RCC 7860 (cell line): ENCODE measurements at places on chromosomes 6 and 20.
A peak's percentile ranks its signal among the peaks of the same experiment; 100 is the strongest.

- DNase-seq: no peak
Observed at GRCh38 chr6:52570291-52570700, 6.6 kb downstream of the TRAM2 start.

DNA sequence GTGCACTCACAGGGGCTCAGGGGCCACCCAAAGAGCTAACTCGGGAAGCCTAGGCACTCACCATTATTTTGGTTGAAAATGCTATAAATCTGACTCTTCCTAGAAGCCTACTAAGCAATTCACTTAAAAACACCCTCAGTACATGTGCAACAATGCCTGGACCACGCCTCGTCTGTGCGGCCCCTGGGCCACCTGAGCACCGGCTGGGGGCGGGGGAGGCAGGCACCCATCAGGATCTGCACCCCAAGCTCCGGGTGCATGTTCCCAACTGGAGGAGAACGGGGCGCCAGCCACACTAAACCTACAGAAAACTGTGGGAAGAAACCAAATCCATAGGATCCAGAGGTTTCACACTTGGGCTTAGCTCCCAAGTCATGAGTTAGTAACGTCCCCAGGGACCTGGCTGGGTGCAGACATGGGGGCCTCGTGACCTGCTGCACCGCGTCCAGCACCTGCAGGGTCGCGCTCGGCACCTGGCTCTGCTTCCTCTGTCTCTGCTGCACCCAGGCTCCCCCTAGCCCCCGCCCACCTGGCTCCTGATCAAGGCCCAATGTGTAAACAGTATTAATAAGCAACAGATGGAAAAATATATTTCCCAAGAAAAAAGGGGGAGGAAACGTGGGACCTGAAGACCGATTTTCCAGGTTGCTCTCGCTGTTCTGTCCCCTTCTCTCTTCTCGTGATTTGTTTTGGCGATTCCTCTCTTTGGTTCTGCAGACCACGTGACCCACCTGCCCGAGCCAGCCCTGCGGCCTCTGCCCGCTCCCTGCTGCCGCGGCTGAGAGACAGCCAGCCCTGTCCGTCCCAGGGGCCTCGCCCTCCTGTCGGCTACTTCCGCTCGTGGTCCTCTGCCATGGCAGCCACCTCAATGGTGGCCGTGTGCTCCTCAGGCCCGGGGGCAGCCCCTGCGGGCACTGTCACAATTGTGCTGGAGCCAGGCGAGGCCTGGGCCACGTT, 15.5 kb upstream of the HELZ2 start:
- DNase-seq: no peak

DNA sequence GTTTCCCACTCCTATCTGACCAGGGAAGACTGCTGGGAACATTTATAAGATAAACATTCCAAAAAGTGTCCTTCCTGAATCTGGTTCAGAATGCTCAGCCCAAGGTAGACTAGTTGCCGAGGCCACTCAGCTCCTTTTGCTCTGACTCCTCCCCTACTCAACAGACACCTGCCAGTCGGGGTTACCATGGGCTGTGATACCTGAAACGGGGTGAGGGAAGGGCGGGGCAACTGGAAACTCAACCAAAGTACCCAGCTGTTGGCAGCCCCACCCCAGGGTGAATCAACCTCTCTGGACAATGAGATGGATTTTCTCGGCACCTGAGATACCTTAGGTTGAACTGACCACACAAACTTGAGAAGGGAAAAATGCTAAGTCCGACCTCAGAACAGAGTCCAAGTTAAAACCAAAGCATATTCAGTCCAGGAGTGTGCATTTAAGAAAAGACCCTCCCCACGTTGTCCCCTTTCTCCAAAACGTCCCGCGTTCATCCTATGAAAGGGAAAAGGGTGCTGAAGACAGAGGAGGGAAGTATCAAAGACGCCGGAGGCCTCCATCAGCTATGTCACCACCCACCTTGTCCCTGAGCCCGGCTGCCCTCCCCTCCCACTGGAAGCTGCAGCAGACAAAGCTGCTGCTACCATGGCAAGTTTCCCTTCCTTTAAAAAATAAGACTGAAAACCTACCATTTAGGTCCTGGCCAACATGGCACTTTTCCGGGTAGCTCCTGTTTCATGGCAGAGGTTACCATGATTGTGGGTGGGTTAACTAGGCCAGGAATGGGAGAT, 100.1 kb downstream of the SLC23A2 start:
- DNase-seq: no peak

DNA sequence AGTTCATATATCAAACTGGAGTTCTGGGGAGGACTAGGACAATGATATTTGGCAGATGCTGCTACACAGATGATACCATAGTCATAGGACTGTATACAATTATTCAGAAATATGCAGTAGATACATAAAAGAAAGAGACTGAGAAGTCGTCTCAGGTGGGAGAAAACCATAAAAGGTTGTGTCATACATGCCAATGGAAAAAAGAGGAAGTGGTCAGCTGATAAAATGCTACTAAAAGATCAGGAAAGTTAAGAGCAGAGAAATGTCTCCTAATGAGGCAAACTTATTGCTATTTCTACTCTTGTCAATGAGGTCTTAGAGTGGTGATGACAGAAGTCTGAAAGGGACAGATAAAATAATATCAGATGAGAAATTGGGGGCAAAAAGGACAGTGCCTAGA, 407.6 kb downstream of the COL12A1 start:
- DNase-seq: no peak

GRCh38 chr6:113128661-113129060, 728.5 kb upstream of the MARCKS start:
- DNase-seq: no peak

GRCh38 chr20:57633945-57634491, 13.8 kb upstream of the ZBP1 start:
- no peak for DNase-seq

- DNase-seq: no peak
Observed at GRCh38 chr20:20683481-20684321, 28.7 kb downstream of the RALGAPA2 start.

DNA sequence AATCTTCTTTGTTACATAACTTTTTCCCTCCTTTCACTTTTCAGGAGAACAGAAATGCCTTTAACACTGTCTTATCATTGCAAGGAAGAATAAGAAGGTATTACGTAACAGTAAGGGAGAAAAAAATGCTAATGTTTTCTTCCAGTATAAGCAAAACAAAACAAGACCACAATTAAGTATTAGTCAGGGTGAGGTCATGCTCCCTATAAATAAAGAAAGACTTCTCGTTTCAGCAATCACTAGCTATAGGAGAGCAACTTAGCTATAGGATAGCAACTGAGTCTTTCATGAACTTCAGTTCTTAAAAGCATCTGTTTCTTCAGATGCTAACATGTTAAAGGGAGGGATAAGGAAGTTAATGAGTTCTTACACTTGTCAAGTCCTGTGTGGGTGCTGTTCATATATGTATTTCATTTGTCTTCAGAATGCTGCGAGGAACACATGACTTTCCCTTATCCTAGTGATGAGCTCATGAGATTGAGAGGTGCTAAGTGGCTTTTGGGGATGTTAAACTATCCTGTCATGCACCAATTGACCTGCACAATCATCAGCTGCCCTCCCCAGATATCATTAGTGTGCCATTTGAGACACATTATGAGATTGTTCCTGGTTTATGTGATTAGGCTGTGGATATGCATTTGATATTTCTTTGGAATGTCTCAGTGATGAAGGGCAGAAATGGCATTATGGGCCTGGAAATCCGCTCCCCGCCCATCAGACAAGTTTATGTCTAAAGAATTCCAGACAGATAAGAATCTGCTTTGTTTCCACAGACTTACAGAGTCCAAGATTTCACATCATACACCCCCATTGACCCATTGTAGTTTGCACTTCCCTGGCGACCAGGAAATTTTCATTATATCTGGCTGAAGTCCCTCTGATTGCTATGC, 37.5 kb downstream of the LAMA4 start:
- DNase-seq: no peak

DNA sequence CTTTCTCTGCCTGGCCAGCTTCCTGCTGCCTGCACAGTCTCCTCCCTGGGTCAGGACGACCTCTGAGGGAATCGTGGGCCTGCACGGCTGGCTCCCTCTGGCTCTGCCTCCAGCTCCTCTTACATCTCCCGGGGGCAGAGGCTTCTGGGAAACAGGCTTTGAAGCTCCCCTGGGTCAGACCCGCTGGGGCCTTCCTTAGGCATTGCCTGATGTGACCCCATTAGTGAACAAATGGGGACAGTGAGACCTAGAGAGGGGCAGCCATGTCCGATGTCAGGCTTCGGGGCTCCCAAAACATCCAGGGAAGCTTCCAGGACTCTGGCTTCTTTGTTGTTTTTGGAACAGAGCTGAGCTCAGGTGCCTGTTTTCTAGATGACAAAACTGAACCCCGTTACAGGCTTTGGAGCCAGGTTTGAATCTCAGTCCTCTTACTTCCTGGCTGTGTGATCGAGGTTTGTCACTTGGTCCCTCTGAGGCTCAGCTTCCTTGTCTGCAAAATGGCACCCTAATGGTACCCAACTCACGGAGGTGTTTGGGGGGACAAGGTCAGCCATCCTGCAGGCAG, 94.3 kb downstream of the CEBPB start:
- DNase-seq: no peak

- peak; percentile 72 for DNase-seq
Observed at GRCh38 chr20:49132995-49133478, 55.1 kb downstream of the STAU1 start.

DNA sequence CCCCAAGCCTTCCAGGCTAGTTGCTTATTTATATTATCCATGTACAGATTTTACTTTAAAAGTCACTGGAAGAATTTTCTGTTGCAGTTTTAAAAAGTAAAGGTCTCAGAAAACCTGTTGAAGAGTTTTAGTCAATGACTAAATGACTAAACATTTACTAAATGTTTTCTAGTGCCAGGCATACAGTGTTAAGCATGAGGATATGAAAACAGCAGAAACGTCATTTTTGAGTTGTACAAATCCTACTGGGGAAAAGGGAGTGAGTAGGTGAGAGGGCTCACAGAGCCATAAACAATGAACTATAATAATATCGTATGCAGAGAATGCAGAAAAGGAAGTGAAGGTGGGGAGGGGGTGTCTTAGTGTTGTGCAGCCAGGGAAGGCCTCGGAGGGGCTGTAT, 66.3 kb downstream of the MAN1A1 start:
- no peak for DNase-seq

GRCh38 chr6:73796881-73797280, 100.9 kb downstream of the CD109 start:
- DNase-seq: no peak

DNA sequence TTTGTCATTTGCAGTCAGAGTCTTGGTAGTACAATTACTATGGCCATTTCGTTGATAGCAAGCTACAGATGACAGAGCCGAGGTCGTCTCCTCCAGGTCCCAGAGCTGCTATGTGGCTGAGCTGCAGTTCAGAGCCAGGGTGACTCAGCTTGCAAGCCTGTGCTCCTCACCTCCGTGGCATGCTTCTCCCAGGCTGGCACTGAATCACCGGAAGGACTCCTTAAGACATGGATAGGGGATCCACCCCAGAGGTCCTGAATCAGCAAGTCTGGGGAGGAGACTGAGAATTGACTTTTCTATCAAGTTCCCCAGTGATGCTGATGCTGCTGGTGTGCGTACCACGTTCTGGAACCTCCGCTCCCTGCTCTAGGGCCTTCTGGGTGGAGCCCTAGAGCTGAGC, 291.2 kb downstream of the CDH26 start:
- DNase-seq: peak; percentile 100

DNA sequence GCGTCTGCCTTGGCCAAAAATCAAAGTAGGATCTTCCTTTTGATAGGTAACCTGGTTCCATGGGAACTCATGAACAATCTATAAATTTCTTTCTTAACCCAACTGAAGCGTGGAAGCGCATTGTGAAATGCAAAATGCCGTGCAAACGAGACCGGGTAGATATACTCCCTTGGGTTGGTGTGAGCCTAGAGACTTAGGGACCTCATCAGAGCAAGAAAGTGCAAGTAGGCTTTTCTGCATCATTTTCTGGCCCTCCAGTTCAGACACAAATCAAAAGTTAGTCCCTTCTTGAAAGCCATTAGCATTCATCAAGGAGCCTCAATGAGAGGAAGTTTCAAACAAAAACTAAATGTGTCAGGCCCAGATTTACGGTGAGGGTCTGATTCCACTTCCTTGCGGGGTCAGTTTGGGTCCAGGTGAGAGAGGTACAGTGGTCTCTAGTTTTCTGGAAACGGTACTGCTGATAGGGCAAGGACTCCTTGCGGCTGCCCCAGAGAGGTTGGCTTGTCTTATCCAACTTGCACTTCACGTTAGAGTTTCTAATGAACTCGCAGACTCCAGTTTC, 5.3 kb upstream of the ZNF184 start:
- no peak for DNase-seq

GRCh38 chr6:7324520-7324919, 11.5 kb upstream of the SSR1 start:
- no peak for DNase-seq

DNA sequence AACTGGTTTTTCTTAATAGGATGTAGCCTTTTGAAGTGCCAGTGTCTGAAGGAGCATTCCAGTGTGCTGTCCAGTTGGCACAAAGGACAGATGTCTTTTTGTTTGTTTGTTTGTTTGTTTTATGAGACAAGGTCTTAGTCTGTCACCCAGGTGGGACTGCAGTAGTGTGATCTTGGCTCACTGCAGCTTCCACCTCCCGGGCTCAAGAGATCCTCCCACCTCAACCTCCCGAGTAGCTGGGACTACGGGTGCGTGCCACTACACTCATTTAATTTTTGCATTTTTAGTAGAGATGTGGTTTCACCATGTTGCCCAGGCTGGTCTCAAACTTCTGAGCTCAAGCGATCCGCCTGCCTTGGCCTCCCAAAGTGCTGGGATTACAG, 27.7 kb downstream of the CDS2 start:
- no peak for DNase-seq

GRCh38 chr6:37820718-37821079, 1.2 kb downstream of the ZFAND3 start:
- no peak for DNase-seq

DNA sequence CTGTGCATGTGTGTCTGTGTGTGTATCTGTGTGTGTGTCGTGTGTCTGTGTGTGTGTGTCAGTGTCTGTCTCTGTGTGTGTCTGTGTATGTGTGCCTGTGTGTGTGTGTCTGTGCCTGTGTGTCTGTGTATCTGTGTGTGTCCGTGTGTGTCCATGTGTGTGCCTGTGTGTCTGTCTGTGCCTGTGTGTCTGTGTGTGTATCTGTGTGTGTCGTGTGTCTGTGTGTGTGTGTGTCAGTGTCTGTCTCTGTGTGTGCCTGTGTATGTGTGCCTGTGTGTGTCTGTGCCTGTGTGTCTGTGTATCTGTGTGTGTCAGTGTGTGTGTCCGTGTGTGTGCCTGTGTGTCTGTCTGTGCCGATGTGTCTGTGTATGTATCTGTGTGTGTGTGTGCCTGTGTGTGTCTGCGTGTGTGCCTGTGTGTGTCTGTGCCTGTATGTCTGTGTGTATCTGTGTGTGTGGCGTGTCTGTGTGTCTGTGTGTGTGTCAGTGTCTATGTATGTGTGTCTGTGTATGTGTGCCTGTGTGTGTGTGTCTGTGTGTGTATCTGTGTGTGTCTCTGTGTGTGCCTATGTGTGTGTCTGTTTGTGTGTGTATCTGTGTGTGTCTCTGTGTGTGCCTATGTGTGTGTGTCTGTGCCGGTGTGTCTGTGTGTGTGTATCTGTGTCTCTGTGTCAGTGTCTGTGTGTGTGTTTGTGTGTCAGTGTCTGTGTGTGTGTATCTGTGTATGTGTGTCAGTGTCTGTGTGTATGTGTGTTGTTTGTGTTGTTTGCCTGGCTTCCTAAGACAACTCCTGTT, 11.6 kb downstream of the SNPH start:
- no peak for DNase-seq

- no peak for DNase-seq
Observed at GRCh38 chr6:79648328-79648727, 17.2 kb downstream of the SH3BGRL2 start.
